Stimulated activated CD4-positive, alpha-beta T cell treated with anti-CD3 and anti-CD28 coated beads, Interleukin-1b, Interleukin-23, amount 100 ng/mL, for 1 hour (primary cell): ENCODE measurements at places on chromosomes 5 and 9.

DNA sequence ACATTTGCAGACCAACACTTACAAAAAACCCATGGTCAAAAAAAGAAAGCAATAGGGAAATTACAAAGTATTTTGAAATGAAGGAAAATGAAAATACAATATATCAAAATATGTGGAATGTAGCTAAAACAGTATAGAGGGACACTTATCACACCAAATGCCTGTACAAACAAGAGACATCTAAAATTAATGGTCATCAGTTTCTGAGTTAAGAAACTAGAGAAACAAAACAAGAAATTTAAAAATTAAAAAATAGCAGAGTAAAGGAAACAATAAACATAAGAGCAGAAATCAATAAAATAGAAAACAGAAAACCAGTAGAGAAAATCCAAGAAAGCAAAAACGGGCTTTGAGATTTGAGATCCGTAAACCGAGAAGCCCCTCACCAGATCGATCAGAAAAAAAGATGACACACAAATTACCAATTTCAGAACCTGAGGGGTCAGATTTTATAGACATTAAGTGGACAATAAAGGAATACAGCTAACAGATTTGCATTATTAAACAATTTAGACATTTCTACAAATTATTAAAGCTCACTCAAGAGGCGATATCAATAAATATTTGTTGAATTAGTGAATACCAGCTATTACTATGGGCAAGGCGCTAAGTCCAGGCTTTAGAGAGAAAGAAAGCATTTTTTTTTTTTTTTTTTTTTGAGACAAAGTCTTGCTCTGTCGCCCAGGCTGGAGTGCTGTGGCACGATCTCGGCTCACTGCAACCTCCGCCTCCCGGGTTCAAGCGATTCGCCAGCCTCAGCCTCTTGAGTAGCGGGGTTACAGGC, 1.0 kb upstream of the TENT2 start:
- no peak for DNase-seq

- no peak for DNase-seq
Observed at GRCh38 chr9:93220627-93221026, 36.7 kb downstream of the WNK2 start.

GRCh38 chr5:115948091-115948534, 14.2 kb upstream of the LVRN start:
- DNase-seq: no peak

GRCh38 chr5:95615164-95615467, 4.8 kb upstream of the GPR150 start:
- DNase-seq: no peak

GRCh38 chr9:37641331-37641730, 9.4 kb upstream of the FRMPD1 start:
- DNase-seq: no peak

DNA sequence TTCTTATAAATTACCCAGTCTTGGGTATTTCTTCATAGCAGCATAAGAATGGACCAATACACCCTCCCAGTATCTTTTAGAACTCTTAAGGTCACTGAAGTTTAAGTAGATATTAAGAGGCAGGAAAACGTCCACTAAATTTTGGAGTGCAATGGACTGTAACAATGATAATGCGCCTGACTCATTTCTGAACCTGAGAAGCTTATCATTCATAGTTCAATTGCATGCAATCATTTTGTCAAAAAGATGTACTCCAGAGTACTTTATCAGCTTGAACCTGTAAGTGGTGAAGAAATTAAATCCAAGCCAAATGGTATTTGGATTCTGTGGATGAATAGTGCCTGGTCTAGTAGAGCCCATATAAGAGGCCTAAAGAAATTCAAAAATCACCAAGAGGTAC, 196.5 kb upstream of the CDH9 start:
- no peak for DNase-seq

DNA sequence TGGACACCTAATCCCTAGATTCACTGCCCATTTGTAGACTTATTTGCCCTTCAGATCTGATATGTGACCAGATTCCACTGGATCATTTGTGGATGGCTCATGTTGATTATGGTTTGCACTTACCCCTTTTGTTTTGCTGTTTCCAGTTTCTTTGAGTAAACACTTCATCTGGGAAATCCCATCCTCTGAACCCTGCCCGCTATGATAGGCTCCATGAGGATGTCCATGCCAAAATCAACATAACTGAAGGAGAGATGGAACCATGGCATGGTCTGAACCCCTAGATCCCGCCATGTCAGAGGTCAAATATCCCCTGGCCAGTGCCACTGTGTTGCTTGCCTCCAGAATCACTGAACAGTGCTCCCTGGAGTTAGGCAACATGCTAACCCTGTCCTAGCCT, 11.7 kb upstream of the FEM1C start:
- DNase-seq: no peak

- DNase-seq: no peak
Observed at GRCh38 chr5:93088592-93089389, 492.2 kb downstream of the NR2F1-AS1 start.

- no peak for DNase-seq
Observed at GRCh38 chr5:171520300-171521174, 101.1 kb downstream of the FGF18 start.

DNA sequence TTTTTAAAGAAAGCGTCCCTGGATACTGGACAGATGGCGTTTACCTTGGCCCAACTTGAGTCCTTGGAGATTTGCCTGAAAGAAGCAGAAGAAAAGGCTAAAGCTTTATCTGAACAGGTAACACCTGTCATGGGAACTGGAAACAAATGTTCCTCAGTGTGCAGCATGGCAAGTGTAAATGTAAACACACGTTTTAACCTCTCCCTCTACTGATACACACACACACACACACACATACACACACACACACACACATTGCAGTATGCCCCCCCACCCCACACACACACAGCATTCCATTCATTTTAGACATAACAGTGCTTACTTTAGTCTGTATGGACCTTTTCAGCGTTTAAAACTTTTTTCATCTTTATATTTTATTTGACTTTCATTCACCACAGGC, 51.1 kb downstream of the CCDC192 start:
- DNase-seq: no peak

DNA sequence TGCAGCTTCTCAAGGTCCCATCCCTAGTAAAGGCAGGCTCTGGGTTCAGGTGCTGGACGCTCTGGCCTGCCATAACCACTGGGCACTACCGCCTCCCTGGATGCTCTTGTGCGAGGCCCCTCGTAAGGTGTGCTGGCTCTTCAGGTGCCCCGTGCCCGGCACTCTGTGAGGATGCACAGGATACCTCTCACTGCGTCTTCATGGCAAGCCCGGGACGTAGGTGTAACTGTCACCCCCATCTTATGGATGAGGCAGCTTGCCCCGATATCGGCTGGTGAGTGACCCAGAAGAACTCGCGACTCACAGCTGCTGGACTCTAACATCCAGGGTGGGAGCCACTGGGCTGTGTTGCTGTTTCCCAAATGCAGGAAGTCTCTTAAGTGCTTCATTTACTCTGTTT, 79.0 kb downstream of the GTF3C4 start:
- DNase-seq: no peak
